ENCODE measurements at places on chromosomes 1 and 21. TPM values are rescaled to one million over a fixed set of nuclear protein-coding genes. Genes with fewer than 3 reads are reported as not detected.

ANKRD45 gene
- not detected for total RNA-seq

GRCh38 chr21:27759820-27760219, 792.9 kb upstream of the ADAMTS5 start:
- H3K4me1 ChIP-seq: no peaks in the 10 kb centered on the region
- H3K27me3 ChIP-seq: no peaks in the 10 kb centered on the region
- H3K4me3 ChIP-seq: no peak overlapping the region

GRCh38 chr1:14304381-14304865, 294.1 kb upstream of the KAZN start:
- no peaks in the 10 kb centered on the region for H3K4me1 ChIP-seq
- H3K27me3 ChIP-seq: peaks cover 2% of the 10 kb centered on the region
- no peak for DNase-seq
- H3K4me3 ChIP-seq: no peak overlapping the region
- no peaks in the 10 kb centered on the region for H3K36me3 ChIP-seq

RASSF5 gene
- 193 TPM for total RNA-seq

- H3K36me3 ChIP-seq: peaks cover 66% of the 10 kb centered on the region
- peak overlapping the region; percentile 54 for H3K27ac ChIP-seq
- DNase-seq: no peak
- no peaks in the 10 kb centered on the region for H3K27me3 ChIP-seq
Observed at GRCh38 chr21:35038772-35039319, 10.3 kb downstream of the RUNX1 start.

GBP3 gene
- 7.1 TPM for total RNA-seq

DNA sequence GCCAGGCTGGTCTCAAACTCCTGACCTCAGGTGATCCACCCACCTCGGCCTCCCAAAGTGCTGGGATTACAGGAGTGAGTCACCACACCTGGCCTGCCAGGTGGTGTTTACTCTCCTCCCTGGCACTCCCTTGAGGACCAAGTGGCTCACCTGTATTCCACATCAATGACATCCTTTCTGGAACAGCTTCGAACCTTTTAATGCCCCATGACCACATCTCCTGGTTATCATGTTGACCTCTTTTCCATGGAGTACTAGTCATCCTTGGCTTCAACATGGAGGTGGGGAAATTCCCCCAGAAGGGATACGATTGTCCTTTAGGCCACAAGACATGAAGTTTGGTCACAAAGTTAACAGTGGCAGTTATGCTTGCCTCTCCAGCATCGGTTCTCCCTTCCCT, 66.9 kb downstream of the CDC7 start:
- no peak overlapping the region for H3K4me3 ChIP-seq
- no peak overlapping the region for H3K27ac ChIP-seq
- DNase-seq: no peak
- H3K36me3 ChIP-seq: no peaks in the 10 kb centered on the region

OR6N1 gene
- total RNA-seq: not detected

- H3K27ac ChIP-seq: peak overlapping the region; percentile 40
- DNase-seq: peak; percentile 57
- H3K4me3 ChIP-seq: no peak overlapping the region
- H3K27me3 ChIP-seq: no peaks in the 10 kb centered on the region
Observed at GRCh38 chr1:221824025-221824424, 82.1 kb upstream of the DUSP10 start.

DNA sequence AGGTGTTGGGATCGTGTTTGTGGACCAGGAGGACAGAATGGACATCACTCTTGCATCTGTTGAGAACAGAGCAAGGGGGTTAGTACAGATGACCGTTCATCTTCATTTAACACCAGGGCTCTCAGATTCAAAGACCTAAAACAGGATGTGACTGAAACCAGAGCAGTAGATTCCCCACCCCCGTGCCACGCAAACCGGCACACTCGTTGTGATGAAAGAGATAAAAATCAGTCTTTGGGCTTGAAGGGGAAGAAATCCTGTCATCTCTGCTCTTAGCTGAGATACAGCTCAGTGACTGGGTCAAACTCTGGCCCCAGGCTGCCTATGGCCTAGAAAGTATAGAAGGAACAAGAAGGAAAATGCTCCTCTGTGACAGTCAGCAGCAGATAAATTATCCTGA, 146.2 kb upstream of the KRTAP19-8 start:
- H3K4me1 ChIP-seq: peaks cover 66% of the 10 kb centered on the region
- no peaks in the 10 kb centered on the region for H3K27me3 ChIP-seq
- peaks cover 58% of the 10 kb centered on the region for H3K36me3 ChIP-seq
- peak overlapping the region; percentile 93 for H3K27ac ChIP-seq

- H3K4me1 ChIP-seq: peaks cover 11% of the 10 kb centered on the region
- H3K4me3 ChIP-seq: no peak overlapping the region
- peaks cover 64% of the 10 kb centered on the region for H3K27me3 ChIP-seq
- H3K36me3 ChIP-seq: no peaks in the 10 kb centered on the region
- no peak overlapping the region for H3K27ac ChIP-seq
- DNase-seq: no peak
Observed at GRCh38 chr1:85322655-85323054, 46.2 kb upstream of the BCL10 start.
